ENCODE measurements at places on chromosomes 7 and 10. TPM values are rescaled to one million over a fixed set of nuclear protein-coding genes. Genes with fewer than 3 reads are reported as not detected.

The NPSR1 gene
- not detected for total RNA-seq

The MRM2 gene
- total RNA-seq, result 47.4 TPM

The UCMA gene
- not detected for total RNA-seq

The SFMBT2 gene
- total RNA-seq, result 9.0 TPM

The EPC1 gene
- total RNA-seq, result 19.0 TPM

The GPR85 gene
- not detected for total RNA-seq

The MRC1 gene
- not detected for total RNA-seq

The VAX1 gene
- total RNA-seq, result 0.97 TPM

The CPA2 gene
- total RNA-seq, result not detected

The MYO3A gene
- total RNA-seq, result not detected

The CCDC3 gene
- 1.2 TPM for total RNA-seq

The ASB10 gene
- not detected for total RNA-seq

The BAMBI gene
- total RNA-seq, result 10.5 TPM

The COX19 gene
- total RNA-seq, result 6.4 TPM

The CLEC5A gene
- total RNA-seq, result not detected

The CCL24 gene
- not detected for total RNA-seq

The MARCHF5 gene
- 34.4 TPM for total RNA-seq

The INHBA gene
- 0.20 TPM for total RNA-seq

Measured in A549 treated with Mapracorat at 1 μM for 4 hours (cell line).